Left forelimb (tissue), 1 donor: ENCODE measurements at places on chromosomes 11 and 22.

GRCh38 chr11:123765601-123766000 is 11.3 kb upstream of the OR6X1 start:
- DNase-seq, result no peak

DNA sequence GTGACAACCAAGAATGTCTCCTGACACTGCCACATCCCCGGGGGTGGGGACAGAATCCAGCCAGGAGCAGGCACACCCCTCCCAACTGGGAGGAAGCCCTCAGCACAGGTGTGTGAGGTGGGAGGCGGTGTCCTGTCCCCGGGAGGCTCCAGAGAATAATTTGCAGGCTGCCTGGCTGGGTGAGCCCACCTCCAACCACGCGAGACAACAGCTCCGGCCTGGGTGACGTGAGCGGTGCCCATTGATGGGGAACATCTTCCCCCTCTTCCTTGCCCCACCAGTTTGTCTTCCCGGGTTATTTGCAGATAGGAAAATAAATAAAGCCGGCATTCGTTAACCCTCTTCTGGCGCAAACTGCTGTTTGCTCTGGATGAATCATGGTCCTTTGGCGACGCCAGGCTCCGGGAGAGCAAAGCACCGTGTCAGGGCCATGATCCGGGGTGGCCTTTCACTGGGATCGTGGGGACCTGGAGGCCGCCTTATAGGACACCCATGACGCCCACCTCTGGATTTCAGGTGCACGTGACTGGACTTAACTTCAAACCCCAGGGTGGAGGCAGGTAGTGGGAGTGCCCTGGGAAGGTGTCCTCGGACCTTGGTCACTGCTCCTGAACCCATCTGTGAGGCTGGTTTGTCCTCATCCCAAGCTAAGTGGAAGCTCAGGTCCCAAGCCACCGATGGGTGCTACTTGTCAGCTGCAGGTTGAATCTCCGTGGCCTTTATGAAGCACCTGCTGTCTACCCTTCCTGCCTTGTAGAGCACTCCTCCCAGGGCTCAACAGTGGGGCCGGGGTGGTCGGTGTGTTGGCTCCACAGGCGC is 13.9 kb downstream of the CCND1 start:
- DNase-seq, result no peak

- no peak for DNase-seq
Observed at GRCh38 chr11:86806903-86807302, 6.6 kb downstream of the PRSS23 start.

GRCh38 chr22:44472598-44472997 is 25.4 kb downstream of the RTL6 start:
- no peak for DNase-seq

GRCh38 chr22:37188901-37189466 is 937 bp upstream of the C1QTNF6 start:
- DNase-seq, result no peak

DNA sequence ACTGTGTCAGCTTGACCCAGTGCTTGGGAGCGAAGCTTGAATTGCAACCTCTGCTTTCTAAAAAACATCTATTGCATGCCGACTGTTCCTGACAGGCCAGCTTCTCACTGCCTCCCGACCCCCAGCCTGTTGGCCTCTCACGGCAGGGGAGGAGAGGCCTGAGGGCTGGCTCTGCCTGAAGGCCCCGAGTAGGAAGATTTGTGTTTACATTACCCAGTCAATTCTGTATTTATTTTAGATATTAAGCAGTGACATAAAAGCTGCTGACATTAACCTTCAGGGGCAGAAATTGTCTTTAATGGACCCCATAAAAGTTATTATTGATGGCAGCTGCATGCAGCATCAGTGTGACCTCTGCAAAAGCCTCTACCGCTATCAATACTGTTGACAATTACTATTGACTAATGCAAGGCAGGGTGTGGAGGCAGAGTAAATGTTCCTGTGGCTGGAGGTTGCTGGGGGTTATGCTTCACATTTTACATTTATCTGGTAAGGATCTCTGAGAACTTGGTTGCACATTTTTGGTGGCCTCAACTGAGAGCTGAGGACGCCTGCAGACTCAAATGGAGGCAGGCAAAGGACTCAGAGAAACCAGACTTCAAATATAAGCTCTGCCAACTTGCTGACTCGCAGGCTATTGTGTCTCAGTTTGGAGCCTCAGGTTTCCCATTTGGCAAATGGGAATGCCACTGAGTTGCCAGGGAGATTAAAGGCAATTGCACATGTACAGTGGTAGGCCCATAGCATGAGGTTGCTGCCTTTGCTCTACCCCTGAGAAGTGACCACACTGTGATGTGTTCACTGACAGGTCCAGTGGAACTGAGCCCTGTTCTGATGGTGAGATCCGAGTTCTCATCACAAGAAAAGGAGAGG is 380.5 kb downstream of the TENM4 start:
- no peak for DNase-seq

GRCh38 chr11:16474659-16475058 is 118.3 kb upstream of the SOX6 start:
- DNase-seq, result no peak

- DNase-seq, result no peak
Observed at GRCh38 chr11:28528217-28528616, 420.0 kb downstream of the METTL15 start.
